ENCODE measurements at places on chromosomes 2 and 18.

- no peak for DNase-seq
Measured at GRCh38 chr2:85177031-85177824, 44.0 kb downstream of the TCF7L1 start.

DNA sequence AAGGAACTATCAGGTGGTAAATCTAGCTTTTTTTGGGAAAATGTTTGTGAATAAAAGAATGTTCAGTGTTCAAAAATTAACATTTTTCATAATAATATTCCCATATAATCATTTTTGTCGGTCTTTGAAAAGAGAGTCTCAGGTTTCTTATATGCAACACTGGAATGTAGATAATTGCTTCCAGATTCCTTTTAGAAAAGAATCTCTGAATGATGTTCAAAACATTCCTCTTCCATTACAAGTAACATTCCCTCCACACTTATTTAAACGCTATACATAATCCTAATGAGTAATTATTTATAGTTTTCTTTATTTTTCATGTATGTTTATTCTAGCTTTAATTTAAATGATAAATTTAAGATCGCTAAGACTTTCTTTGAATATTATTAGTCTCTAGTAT, 7.0 kb downstream of the ZSWIM2 start:
- DNase-seq, result peak; percentile 50

DNA sequence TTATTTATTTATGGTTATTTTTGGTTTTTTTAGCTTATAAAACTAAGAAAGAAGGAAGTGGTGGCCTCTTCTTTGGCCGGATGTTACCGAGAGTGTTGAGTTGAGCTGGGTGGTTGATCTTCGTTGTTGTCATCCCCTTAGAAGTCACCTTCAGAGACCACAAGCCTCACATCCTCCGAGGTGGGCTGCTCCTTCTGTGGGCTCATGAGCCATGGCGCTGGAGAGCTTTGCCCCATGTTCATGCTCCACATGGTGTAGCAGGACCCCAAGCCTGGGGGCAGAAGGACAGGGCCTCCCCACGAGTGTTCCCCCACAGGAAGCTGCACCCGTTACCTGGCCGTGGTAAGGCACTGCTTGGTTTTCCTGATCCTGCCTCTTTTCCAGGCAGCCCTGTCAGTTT, 23.4 kb downstream of the SNTG2 start:
- no peak for DNase-seq

DNA sequence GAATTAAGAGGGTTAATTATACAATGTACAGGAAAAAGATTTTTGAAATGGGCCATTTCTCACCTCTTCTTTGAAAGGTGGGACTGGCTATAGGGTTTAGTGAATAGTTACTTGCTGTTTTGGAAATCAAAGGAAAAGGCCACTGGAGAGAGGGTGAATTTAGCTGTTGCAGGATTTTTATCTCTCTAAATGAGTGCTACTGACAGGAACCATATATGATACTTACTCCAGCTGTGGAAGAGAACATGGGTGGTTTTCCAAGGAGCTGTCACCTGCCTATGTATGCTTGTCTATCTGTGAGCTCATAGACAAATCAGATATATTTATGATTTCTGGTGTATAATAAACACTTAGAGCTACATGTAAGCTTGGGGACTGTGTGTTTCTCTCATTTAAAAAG, 430.4 kb downstream of the MTX2 start:
- no peak for DNase-seq

DNA sequence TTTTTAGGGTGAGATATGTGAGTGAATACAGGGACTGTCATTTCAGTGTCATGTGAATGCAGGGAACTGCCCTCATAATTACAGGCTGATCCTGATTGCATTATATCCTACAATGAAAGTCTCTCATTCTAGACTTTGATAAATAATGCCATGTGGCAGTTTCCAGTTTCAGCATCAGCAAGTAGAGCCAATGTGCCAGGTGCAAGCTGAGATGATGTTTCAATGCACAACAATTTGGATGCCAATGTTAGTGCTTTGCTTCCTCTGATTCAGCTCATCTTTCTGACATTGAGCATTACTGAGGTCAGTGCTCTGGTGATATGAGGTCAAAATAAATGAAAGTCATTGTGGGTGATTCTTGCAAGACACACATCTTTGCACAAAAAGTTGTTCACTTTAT, 63.7 kb upstream of the TFPI start:
- DNase-seq, result no peak

- DNase-seq, result peak; percentile 4
Measured at GRCh38 chr2:212995920-212996319, 155.5 kb downstream of the IKZF2 start.

DNA sequence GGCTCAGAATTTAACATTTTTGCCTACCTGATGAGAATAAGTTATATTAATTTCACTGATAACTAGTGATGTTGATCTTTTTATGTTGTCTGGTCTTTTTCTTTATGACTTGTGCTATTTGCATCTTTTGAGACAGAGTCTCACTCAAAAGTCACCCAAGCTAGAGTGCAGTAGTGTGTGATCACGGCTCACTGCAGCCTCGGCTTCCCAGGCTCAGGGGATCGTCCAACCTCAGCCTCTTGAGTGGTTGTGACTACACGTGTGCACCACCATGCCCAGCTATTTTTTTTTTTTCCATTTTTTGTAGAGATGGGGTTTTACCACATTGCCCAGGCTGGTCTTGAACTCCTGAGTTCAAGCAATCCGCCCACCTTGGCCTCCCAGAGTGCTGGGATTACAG, 7.5 kb downstream of the SMCHD1 start:
- no peak for DNase-seq

DNA sequence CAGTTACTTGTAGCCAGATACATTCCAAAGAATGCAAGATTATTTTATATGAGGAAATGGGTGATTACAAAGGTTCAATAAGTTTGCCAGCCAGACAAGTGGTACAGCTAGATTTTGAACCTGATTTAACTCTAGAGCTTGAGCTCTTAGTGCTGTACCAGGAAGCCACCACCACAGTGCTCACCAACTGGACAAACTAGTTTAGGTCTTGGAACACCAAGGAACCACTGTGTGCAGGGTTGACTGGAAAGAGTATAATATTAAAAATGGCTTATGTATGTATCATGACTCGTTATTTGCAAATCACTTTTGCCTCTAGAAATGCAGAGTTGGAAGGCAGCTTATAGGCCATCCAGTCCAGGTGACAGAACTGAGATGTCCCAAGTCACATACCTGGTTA, 177.2 kb downstream of the TXNL1 start:
- DNase-seq, result no peak

DNA sequence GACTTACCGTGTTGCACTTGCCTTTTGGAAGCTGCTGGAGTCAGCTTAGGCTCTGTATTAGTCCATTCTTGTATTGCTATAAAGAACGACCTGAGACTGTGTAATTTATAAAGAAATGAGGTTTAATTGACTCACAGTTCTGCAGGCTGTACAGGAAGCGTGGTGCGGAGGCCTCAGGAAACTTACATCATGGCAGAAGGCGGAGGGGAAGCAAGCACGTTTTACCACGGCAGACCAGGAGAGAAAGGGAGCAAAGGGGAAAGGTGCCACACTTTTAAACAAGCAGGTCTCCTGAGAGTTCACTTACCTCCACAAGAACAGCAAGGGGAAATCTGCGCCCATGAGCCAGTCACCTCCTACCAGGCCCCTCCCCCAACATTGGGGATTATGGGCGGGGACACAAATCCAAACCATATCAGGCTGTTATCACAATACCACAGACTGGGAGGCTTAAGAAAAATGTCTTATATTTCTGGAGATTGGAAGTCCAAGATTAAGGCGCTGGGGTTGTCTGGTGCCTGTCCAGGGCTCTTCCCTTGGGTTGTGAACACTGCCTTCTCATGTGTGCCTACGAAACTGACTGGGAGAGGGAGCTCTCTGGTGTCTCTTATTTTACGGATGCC, 3.6 kb upstream of the D2HGDH start:
- no peak for DNase-seq

- no peak for DNase-seq
Measured at GRCh38 chr2:30355306-30355705, 91.7 kb upstream of the LCLAT1 start.

DNA sequence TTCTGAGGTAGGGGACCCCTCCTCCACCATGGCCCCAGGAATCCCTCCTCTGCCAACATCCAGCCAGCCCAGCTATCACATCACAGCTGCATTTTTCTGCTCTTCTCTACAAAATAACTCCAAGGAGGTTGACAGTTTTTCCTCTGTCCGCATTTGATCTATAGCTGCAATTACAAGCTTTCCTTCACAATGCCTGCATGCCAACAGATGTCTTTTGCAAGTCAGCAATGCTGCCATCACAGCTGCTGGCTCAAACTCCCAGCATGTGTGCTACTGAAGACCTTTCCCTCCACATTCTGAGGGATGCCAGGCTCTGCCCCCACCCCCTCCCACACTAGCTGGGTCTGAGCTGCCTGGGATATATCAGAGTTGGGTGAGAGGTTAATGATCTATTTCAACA, 51.7 kb downstream of the MCFD2 start:
- no peak for DNase-seq
